ENCODE measurements at places on chromosomes 3 and 15.

GRCh38 chr3:52874864-52875587, 22.3 kb downstream of the STIMATE start:
- DNase-seq, result no peak

- DNase-seq, result no peak
These were observed 45.7 kb upstream of the VGLL3 start for GRCh38 chr3:87036671-87037070.

GRCh38 chr3:141802316-141803077, 39.3 kb downstream of the GRK7 start:
- DNase-seq, result no peak

DNA sequence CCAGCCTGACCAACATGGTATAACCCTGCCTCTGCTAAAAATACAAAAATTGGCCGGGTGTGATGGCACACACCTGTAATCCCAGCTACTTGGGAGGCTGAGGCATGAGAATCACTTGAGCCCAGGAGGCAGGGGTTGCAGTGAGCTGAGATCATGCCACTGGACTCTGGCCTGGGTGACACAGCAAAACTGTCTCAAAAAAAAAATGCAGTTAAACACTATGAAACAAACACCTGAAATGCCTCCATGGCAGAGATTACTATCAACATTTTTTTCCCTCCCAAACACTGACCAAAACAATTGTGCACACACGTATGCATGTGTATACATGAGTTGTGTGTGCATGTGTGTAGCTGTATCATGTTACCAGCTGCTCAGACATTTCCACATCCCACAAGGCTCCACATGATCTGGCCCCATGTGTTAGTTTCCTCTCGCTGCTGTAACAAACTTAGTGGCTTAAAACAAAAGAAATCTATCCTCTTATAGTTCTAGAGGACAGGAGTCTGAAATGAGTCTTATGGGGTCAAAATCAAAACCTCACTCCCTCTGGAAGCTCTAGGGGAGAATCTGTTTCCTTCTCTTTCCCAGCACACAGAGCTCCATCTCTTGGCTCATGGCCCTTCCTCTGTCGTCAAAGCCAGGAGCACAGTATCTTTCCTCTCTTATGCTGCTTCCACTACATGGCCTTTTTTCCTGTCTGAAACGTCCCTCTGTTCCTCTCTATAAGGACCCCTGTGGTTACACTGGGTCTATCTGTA, 34.5 kb downstream of the SLC41A3 start:
- no peak for DNase-seq

- DNase-seq, result no peak
These were observed 35.0 kb downstream of the MLH1 start for GRCh38 chr3:37028329-37028728.

- DNase-seq, result no peak
These were observed 108.8 kb downstream of the EPHA3 start for GRCh38 chr3:89216016-89216739.

DNA sequence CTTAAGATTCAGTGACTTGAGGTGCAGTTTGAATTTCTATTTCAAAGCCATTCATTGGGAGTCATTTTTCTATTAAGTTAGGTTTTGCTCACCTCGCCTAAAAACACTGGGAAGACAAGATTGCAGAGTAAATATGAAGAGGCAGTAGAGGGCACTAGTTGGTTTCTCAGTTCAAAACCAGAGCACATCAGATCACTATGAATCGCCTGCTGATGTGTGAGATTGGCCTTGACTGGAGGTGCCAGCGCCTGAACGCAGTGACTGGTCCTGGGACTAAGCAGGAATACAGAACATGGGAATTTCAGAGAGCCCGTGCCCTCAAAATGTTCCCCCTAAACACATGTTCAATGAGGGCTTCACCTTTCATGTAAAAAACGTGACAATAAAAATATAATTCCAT, 229.0 kb downstream of the ITPR1 start:
- DNase-seq, result peak; percentile 89

GRCh38 chr3:128950223-128950938, 43.5 kb downstream of the CFAP92 start:
- peak; percentile 40 for DNase-seq

GRCh38 chr3:108552267-108553159, 36.7 kb downstream of the CIP2A start:
- peak; percentile 70 for DNase-seq

DNA sequence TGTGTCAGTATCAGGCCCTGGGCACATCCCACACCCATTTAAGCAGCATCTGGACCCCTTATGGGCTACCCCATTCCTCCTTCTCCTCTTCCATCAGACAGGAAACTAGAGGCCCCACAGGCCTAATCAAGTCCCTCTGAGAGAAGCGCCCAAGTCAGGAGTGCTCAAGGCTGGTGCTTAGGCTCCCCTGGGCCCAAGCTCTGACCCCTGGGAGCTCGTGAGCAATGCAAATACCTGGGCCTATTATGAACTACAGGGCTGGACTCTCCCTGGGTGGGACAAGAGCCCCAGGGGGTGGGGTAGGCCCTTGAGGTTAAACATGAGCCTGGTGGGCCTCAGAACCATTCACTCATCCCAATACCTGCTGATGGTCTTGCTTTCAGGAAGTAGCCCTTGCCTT, 57.4 kb downstream of the SEMA3G start:
- no peak for DNase-seq

- DNase-seq, result no peak
These were observed 36.4 kb upstream of the EHHADH start for GRCh38 chr3:185290266-185290665.

DNA sequence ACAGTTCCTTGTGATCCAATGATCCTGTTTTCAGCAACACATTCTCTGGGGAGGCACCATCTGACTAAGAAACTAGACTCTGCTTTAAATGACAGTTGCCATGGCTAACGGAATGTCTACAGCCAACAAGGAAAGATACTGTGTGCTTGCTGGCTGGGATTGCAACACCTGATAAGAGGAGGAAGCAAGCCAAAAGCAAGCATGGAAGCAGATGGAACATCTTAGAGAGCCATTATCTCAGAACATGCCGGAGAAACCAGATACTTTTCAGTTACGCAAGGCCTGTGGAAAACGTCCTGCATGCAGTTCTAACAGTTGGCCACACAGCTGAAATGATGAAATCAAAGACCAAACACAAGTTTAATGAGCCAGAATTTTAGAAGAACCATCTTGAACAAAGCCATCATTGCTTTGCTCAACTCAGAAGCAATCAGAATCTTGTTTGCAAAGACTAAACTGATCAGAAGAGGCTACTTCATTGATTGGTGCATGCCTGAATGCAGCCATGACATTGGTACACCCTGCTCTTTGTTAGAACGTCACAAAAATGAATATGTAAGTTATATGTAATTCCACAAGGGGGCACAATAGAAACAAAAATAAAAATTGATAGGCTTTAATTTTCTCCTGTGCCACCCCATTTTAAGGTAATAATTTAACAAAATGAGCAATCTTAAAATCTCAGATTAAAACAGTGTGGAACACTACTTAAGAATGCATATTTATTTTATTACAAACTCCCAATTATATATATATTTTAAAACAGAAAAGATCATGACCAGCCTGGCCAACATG, 50.8 kb downstream of the GXYLT2 start:
- peak; percentile 95 for DNase-seq

DNA sequence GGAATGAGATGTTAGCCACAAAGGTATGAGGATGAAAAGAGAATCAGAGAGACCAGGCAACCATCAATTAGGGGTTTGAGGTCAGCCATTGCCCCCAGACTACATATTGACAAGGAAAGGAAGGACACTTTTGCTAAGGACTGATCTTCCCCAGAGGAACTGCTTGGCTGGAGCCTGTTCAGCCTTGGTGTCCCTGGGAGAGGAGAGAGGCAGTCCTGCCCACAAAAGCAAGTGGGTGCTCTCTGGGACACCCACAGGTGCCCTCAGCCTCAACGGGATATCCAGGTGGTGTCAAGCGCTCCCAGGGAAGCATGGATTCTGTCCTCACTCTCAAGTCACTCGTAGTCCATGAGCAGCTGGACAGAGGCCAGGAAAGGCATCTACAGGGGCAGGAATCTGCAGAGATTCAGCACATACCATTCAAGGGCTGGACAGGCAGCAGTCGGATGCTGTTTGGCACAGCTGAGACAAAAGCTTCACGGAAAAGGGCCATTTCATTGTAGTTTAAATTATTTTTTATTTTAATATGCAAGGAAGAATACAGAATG, 166.2 kb downstream of the UACA start:
- DNase-seq, result peak; percentile 38

GRCh38 chr3:51681453-51681852, 10.4 kb downstream of the TEX264 start:
- DNase-seq, result peak; percentile 48

DNA sequence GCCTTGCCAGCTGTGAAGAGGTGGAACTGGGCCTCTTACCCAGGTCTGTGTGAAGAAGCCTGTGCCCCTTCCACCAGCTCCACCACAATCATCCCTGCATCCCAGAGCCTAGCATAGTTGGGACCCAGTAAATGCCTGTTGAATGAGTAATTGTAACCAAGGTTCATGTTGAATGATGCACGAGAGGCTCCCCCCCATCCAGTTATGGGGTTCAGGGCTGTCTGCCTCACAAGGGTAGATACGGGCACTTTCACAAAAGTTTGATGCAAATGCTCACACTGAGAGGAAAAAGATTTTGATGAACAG, 29.5 kb upstream of the TSEN2 start:
- DNase-seq, result no peak

DNA sequence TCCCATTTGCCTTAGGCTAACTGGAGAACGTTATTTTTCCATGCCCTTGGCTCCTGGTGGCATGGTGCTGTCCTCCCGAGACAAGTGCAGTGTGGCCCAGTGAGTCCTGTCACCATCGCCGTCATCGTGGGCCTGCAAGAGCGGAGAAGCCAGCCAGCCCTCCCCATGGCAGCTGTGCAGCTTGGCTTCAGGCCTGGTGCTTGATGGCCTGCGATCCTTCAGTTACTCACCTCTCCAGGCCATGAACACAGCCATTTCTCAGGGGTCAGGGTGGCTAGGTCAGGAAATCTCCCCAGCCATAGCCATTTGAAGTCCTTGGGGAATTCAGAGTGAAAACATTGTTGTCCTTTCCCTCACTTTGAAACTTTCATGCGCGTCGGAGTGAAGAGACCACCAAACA, 189.0 kb upstream of the RGMA start:
- DNase-seq, result no peak

GRCh38 chr15:93803421-93804152, 427.8 kb upstream of the MCTP2 start:
- DNase-seq, result no peak

GRCh38 chr3:45606991-45607712, 12.6 kb downstream of the LIMD1 start:
- DNase-seq, result peak; percentile 40

DNA sequence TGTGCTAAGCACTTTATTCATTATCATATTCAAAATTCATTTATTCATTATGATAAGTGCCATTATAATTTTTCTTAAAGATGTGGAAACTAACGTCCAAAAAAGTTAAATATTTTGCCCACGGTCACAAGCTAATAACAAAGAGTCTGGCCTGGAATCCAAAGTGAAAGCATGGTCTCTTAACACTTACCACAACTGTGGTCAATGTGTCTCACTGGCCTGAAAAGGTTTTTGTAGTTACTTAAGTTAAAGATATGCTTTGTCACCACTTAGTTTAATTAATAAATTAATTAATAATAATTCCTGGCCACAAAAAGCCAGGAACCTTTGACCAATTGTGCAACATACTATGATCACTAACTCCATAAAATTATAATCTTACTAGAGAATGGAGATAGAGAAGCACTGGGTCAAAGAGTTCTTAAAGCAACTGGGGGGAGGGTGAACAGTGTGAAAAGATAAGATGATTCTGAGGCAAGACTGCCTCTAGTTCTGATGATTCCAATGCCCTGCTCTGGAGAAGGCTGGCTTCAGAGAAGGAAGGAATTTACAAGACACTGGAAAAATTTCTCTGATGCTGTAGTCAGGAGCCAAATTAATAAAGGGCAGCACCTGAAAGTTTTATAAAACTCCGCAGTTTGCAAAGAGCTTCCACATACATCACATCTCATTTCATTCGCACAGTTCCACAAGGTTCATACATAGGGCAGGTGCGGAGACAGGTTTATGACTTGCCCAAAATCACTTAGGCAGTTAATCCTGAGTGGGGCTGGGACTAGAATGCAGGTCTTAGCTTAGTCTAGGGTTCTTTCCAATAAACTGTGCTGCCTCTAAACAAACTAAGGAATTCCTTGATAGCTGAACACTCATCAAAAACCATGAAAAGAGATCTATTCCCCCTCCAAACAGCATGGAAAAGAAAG, 32.5 kb downstream of the NPTN start:
- no peak for DNase-seq

- DNase-seq, result no peak
These were observed 10.3 kb upstream of the CCR8 start for GRCh38 chr3:39319249-39319648.

DNA sequence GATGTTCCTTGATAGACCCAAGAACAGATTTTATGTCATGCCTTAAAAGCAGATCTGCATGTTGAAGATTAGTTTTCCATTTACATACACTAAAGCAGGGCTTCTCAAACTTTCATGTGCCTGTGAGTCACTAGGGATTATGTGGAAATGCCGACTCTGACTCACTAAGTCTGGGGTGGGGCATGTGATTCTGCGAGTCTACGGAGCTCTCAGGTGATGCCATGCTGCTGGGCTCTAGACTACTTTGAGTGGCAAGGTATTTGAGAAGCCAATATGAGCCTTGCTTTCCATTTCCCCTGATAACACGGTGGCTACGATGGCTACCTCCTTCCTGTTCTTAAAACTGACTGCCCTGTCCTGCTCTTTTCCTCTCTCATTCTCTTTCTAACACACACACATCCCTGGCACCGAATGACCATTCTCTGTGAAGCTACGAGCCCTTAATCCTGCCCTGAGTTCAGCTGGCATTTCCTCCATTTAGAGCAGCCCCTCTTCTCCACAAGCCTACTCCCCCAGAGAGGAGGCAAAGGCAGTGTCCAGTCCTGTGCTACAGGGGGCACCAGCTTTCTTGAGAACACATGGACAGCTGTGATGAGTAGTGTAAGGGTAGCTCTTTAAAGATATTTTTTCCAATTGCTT, 39.7 kb upstream of the PYGO1 start:
- peak; percentile 95 for DNase-seq

GRCh38 chr3:4038351-4038750, 239.1 kb downstream of the LRRN1 start:
- no peak for DNase-seq

DNA sequence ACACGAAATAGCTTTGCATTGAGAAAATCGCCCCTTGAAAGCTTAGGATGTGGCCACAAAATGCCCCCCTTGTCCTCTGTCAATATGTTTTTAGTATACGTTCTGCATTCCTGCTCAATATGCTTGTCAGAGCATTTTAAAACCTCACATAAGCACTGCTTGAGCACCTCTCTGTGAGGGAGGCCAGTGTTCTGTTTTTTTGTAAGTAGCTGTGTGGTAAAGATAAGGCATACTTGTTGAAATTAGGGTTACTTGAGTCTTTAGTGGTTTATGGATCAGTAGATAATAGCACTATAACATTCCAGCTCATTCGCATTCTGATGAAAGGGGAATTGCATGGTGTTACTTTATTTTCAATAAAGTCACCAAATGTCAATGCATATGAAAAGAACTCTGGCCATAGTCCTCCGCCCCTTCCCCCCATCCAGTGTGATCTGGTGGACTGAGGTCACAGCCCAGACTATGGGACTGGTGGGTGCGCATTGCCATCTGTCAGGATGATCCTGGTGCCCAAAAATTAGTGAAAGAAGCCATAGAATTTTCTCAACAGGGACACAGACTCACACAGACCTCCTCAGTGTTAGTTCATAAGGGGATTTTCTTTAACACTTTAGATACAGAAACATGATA, 33.1 kb downstream of the IL1RAP start:
- DNase-seq, result no peak

- no peak for DNase-seq
These were observed 121.4 kb downstream of the RFTN1 start for GRCh38 chr3:16392065-16392464.
